Daoy (cell line): ENCODE measurements at places on chromosomes 5 and 9. TPM values are rescaled to one million over a fixed set of nuclear protein-coding genes. Genes with fewer than 3 reads are reported as not detected.

- no peak for DNase-seq
Measured at GRCh38 chr5:156438076-156438475, 111.1 kb downstream of the SGCD start.

GRAMD2B gene
- 4.1 and 10.4 TPM in 2 replicates for total RNA-seq

GRCh38 chr9:88005240-88005639, 30.9 kb upstream of the CDK20 start:
- no peak for DNase-seq

DNA sequence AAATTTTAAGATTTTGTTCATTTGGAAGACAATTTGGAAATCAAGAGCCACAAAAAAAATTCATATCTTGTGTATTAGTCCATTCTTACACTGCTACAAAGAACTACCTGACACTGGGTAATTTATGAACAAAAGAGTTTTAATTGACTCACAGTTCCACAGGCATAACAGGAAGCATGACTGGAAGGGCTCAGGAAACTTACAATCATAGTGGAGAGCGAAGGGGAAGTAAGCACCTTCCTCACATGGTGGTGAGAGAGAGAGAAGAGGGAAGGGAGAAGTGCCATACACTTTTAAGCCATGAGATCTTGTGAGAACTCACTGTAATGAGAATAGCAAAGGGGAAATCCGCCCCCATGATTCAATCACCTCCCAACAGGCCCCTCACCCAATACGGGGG, 274.4 kb downstream of the KCNN2 start:
- DNase-seq: no peak

DNA sequence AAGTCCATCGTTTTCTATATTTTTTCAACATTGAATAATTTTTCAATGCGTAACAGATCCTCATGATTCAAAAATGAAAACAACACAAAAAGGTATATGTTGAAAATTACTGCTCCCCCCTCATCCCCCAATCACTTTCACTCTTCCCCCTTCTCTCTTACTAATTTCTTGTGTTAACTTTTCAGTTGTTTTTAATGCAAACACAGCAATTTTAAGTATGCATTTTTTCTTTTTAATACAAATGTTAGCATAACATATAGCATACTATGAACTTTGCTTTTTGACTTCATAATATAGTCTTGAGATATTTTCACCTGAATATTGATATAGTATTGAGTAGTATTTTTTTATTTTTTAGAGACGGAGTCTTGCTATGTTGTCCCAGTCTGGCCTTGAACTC, 41.1 kb upstream of the CAMK4 start:
- DNase-seq: no peak

GRCh38 chr5:157986431-157986990, 127.6 kb upstream of the CLINT1 start:
- DNase-seq: no peak

DNA sequence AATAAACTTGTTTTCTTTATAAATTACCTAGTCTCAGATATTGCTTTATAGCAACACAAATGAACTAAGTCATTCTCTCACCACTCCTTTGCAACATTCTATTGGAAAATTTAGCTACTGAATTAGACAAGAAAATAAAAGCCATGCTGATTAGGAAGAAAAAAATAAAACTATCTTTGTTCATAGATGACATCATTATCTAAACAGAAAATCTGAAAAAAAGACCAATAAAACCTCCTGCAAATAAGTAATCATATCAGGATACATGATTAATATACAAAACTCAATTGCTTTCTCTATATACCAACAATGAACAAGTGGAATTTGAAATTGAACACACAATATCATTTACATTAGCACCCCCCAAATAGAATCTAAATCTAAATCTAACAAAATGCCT, 455.3 kb upstream of the KIF2A start:
- no peak for DNase-seq

DNA sequence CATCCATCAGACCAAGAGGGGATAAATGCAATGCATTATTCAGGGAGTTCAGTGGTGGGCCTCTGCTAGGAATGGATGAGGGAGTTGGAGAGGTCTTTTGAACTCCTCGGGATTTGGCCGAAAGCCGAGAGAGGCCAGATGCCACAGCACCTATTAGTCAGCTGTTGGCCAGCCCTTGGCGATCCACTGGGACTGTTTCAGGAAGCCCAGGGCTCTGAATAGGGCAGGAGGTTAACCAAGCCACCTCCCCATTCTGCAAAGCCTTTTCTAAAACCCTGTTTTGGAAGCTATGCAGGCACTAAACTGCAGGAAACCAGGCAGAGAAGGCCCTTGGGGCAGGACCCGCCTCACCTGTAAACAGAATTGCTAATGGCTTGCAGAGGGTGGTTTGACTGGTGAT, 37.8 kb downstream of the ASTN2 start:
- no peak for DNase-seq

ANKRD18B gene
- 4.2 and 16.5 TPM in 2 replicates for total RNA-seq

CKMT2 gene
- not detected in 2 replicates for total RNA-seq
